ENCODE measurements at places on chromosomes 4 and X.

DNA sequence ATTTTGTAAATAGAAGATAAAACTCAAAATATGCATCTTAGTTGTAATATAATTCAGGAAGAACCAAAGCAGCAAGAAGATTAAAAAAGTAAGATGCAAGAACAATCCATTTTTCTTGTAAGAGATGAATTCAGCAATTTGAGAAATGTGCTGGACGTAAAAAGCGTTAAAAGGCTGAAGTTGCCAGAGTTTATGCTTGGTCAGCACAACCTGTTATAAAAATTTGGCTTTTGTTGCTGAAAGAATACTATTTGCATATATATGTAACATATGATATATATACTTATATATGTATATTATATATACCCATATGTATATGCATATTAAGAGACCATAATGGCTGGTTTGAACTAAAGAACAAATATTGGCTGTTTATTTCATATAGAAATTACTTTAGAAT, 449.6 kb upstream of the FAM241A start:
- no peak for DNase-seq

GRCh38 chr4:181525634-181526033, 717.6 kb upstream of the TENM3 start:
- no peak for DNase-seq

- DNase-seq = no peak
Observed at GRCh38 chr4:81498046-81498445, 26.3 kb upstream of the RASGEF1B start.

- DNase-seq = no peak
Observed at GRCh38 chr4:92234393-92235176, 69.2 kb upstream of the GRID2 start.

GRCh38 chrX:8083286-8083685, 87.8 kb downstream of the VCX2 start:
- DNase-seq = no peak

- no peak for DNase-seq
Observed at GRCh38 chr4:171390626-171391025, 422.6 kb upstream of the GALNTL6 start.

DNA sequence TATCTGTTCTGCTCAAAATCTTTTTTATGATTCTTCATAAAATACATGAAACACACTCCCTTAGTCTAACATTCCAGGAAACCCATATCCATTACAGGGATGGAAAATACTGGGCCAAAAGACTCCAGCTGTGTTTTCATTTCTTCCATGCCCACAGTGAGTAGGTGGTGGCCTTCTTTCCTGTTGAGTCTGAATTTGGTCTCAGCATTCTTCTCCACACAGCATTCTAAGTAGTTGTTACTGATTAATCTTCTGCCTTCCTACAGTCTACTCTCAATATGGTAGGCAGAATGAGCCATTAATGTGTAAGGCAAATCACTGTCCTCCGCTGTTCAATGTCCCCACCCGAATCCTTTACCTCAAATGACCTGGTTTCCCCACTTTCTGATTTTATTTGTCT, 370.6 kb upstream of the RPS6KA3 start:
- no peak for DNase-seq

Measured in left ventricle myocardium superior (tissue), 1 donor.